ENCODE measurements at places on chromosomes 6 and 20.

GRCh38 chr6:19408331-19408730 lies 428.8 kb upstream of the ID4 start:
- no peak for DNase-seq

DNA sequence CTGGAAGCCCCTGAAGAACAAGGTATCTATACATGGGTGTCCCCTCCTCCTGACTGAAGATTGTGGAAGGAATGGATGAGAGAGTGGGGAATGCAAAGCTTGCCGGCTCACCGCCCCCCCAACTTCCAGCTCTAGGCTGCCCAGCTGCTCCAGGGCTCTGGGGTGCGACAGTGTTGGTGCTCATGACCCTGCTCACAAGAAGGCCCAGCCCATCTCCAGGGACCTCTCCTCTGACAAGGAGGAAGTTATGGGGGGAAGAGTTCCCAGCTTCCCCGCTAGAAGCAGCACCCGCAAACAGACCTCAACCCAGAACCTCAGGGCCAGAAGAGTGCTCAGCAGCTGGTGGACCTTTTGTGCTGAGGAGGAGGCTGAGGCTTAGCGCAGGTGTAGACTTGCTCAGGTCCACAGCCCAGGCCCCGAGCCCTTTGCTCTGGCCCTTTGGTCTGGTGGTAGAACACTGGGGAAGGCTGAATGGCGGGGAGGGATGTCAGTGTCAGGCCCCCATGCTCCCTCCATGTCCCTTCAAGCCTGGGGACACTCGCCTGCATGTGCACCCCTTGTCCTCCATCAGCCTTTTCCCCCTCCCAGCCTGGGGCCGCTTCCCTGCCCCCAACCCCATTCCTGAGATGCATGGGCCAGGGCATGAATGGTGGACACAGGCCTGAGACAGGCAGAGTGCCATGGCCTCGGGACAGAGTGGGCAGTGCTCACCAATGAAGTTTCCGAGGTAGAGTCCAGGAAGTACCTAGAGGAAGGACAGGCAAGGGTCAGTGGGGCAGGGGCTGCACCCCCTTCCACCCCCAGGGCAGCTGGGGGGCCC lies 1.3 kb downstream of the DUSP15 start:
- no peak for DNase-seq

- no peak for DNase-seq
Observed at GRCh38 chr6:146545581-146545980, 1.9 kb downstream of the RAB32 start.

DNA sequence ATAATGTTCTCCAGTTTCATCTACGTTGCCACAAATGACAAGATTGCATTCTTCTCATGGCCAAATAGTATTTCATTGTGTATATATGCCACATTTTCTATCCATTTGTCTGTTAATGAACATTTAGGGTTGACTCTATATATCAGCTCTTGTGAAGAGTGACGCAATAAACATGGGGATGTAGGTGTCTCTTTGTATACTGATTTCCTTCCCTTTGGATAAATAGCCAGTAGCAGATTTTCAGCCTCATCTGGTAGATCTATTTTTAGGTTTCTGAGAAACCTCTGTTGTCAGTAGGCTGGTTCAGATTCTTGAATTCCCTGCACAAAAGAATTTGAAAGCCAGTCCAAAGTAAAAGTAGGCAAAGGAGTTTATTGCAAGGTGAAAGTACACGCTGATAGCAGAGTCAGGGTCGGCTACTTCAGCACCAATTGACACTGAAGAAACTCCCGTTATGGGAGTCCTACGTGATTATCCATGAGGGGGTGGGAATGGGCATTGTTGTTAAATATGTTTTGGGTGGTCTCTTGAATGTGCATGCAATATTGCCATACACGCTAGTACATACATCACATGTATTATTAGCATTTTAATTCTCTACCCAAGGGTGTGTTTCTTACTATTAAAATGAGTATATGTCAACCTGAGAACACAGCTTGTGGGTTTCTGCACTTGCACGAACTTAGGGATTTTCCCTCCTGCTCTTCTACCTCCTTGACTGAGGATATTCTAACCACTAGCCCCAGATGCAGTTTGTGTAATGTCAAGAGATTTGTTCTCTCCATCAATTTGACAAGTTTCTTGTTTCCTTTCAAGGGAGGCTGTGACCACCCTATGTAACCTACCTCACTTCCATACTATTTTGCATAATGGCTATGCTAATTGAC lies 14.4 kb upstream of the SLC17A2 start:
- DNase-seq: no peak

DNA sequence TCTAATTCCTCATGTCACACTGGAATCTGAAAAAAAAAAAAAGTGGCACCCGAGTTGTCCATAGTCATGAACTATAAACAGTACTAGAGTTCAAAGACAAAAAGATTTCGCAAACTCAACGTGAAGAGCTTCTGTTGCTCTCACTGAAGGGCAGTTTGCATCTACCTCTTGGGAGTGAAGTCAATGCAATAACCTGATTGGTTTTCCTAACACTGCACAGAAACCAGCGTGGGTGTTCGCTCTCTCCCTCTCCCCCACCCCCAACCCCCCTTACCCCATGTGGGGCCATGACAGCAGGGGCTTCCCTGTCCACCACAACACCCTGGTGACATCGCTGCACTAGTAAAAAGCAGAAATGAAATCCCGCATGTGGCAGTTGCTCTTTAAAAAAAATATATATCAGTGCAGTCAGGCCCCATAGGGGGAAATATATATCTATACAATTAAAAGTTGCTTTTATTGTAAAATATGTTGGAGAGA lies 66.9 kb downstream of the GMPR start:
- no peak for DNase-seq

- no peak for DNase-seq
Observed at GRCh38 chr20:46512943-46513844, at the start of gene ZNF334. ZNF334 (minus strand) TSS chr20:46513559; CDS start chr20:46512102, 1,457 bp downstream.

GRCh38 chr6:118709859-118710350 lies 58.5 kb upstream of the CEP85L start:
- DNase-seq: peak; percentile 86

- DNase-seq: no peak
Observed at GRCh38 chr6:155333414-155333813, 19.1 kb upstream of the TFB1M start.

GRCh38 chr20:48051794-48052474 lies 266.7 kb upstream of the SULF2 start:
- peak; percentile 69 for DNase-seq

Measured in NCI-H226 (cell line).